Stimulated activated CD4-positive, alpha-beta T cell treated with anti-CD3 and anti-CD28 coated beads, Interleukin-4, amount 100 ng/mL, for 24 hours (primary cell): ENCODE measurements at places on chromosomes 11 and 22.

GRCh38 chr11:128610721-128611617 is 23.6 kb upstream of the ETS1 start:
- DNase-seq, result peak; percentile 54

GRCh38 chr11:58674609-58675008 is 52.1 kb downstream of the CNTF start:
- DNase-seq, result no peak

GRCh38 chr22:32218470-32218869 is 13.6 kb upstream of the RFPL2 start:
- DNase-seq, result no peak

- DNase-seq, result peak; percentile 4
These were observed 7.7 kb downstream of the BLID start for GRCh38 chr11:122108192-122108799.

GRCh38 chr11:111459506-111460270 is 52.5 kb downstream of the BTG4 start:
- DNase-seq, result no peak

DNA sequence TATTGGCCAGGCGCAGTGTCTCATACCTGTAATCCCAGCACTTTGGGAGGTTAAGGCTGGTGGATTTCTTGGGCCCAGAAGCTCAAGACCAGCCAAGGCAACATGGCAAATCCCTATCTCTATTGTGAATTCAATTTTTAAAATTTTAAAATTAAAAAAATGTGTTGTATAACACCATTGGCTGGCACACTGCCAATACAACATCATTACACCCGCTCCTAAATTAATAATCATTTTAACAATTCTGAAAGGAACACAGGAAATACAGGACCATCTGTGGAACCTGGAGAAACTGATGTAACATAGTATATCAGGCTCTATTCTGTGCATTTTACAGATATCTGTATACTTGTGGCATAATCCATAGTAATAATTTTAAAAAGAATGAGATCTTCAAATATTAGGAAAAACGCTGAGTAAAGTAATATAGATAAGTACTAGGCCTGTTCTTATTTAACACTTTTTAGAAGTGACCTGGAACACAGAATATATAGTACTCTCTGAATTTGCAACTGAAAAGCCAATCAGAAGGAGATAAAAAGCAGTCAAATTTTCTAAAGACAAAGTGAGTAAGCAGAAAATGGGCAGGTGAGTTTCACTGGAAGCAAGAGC is 124.3 kb downstream of the APOL5 start:
- DNase-seq, result no peak

GRCh38 chr11:61059260-61059752 is 43.0 kb upstream of the CD5 start:
- no peak for DNase-seq

- DNase-seq, result no peak
These were observed 5.9 kb downstream of the TREH start for GRCh38 chr11:118673361-118674081.

DNA sequence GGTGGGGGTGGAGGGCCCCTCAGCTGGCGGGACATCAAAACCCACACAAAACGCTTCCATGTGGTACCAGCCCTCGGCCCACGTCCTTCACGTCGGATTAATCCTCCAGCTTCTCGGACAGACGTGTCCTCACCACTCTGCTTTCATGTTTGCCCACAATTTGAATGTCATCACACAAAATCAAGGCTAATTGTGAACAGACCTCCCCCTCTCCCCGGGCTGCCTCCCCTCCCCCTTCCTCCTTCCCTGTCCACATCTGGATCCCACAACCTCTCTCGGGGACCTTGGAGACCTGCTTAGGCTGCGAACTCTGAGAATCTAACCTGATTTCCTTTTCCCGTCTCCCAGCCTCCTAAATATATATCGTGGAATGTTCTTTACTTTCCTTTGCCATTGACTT is 262.9 kb downstream of the MN1 start:
- DNase-seq, result no peak

- no peak for DNase-seq
These were observed 1.5 kb downstream of the TBC1D10A start for GRCh38 chr22:30325065-30325720.

DNA sequence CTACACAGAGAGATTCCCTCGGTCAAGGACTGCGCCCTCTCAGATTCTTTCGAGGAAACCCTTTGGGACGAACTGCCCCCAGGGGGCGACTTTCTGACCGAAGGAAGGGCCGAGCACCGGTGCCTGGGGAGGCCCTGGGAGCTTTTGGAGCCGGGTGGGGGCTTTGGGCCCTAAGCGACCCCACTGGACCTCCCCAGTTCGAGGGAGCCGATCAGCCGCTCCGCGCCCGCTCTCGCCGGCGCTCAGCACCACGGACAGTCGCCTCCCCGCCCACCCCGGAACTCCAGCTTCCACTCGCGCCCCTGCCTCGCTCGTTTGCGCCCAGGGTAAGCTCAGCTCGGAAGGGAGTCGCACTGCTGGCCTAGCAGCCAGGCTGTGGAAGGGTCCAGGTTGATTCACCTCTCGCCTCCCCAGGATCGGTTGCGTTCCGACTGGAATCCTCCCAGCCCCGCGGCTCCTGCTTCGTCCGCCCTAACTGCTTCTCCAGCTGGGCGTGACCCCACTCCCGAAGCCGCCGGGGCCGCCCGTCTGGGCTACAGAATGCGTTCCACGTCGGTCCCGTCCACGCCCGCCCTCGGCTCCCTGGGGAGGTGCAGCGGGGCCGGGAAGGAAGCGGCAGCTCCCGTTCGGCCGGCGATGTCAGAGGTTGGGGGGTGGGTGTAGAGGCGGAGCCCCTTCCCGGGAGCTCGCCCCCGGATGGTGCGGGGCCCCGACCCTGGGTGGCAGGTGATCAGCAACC is 428 bp downstream of the SCN3B start:
- peak; percentile 19 for DNase-seq

DNA sequence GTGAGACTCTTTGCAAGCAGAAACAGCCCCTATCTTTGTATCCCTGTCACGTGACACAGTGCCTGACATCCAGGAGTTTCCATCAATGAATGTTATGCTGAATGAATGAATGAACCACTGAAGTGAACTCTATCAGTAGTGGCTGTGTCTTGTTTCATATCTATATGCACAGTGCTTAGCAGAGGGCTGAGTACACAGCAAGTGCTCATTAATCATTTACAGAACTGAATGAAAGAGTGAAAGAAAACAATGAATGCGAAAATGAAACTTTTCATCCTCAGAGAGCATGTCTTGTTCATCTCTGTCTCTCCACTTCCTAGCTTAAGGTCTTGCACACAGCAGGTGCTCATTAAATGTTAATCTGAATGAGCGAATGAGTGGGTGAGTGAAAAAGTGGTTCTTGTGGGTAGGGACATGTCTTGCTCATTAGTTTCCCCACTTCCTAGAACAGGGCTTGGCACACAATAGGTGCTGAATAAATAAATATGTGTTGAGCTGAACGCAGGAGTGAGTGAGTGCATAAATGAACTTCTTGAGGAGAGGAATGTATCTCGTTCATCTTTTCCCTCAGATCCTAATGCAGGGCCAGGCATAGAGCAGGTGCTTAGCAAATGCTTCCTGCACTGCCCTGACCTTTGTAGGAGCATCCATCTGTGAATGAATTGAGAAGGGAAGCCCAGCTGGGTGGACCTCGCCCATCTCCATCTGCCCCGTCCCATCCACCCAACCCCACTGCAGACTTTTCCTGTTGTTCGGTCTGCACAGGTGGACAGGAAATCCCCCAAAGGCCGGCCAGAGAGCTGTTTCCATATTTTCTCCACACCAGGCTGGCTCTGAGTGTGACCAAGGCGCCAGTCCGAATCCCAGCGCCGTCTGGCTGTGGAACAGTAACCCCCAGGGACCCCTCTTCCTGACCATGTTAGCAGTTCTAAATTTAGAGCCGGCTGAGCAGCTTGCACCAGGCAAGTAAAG is 113.4 kb upstream of the CRYBB3 start:
- DNase-seq, result peak; percentile 37

- DNase-seq, result no peak
These were observed 2.9 kb upstream of the MRPL17 start for GRCh38 chr11:6686006-6686405.

- DNase-seq, result no peak
These were observed 29.1 kb downstream of the ZBED4 start for GRCh38 chr22:49882519-49883293.

DNA sequence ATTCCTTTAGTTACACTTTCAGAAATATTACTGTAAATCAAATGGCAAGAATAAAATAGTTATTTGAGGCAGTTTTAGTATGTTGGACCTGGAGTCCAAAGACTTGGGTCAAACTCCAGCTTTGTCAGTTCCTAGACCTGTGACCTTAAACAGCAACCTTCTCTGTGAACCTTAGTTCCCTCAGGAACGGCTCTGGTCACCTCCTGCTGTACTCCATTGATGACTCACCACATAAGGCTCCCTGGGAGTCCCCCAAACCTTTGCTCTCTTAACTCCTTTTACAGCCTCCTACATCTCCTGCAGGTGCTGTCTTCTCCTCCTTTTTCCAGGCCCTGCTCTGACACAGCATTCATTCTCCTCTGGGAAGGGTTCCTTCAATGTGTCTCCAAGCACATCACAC is 29.1 kb downstream of the LIMK2 start:
- DNase-seq, result no peak

GRCh38 chr11:58625826-58626460 is 3.5 kb downstream of the CNTF start:
- DNase-seq, result no peak

DNA sequence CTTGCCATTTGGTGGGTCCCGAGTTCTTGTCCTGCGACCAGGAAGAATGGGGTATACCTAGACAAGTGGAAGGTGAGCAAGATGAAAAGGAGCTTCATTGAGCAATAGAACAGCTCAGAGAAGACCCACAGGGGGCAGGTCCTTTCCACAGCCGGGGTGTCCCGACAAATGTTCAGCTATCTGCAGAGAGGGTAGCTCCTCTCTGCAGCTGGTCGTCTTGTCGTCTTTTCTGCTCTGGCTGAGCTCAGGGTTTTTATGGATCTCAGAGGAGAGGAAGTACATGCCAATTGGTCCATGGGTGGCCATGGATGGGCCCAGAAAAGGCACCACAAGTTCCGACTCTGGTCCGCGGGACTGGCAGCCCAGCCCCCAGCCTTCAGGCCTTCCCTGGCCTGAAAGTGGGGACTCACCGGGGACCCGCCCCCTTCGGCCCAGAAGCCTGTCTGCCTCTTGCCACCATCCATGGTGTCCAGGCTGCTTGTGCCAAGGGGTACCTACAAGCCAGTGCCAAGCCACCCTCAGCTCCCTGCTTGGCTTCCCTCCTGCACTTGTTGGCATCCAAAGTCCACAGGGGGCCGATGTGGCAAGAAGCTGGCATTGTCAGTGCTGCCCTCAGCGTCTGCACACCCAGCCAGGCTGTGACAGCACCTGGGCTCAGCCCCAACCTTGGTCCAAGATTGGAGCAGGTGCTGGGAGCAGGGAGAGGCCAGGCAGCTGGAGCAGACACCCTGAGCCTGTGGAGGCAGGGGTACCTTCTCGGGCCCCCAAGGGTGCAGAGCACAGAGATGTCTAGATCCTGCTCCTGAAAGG is 438.9 kb downstream of the TBC1D22A start:
- DNase-seq, result peak; percentile 2

- DNase-seq, result no peak
These were observed 177.9 kb downstream of the ETS1 start for GRCh38 chr11:128409476-128409875.

DNA sequence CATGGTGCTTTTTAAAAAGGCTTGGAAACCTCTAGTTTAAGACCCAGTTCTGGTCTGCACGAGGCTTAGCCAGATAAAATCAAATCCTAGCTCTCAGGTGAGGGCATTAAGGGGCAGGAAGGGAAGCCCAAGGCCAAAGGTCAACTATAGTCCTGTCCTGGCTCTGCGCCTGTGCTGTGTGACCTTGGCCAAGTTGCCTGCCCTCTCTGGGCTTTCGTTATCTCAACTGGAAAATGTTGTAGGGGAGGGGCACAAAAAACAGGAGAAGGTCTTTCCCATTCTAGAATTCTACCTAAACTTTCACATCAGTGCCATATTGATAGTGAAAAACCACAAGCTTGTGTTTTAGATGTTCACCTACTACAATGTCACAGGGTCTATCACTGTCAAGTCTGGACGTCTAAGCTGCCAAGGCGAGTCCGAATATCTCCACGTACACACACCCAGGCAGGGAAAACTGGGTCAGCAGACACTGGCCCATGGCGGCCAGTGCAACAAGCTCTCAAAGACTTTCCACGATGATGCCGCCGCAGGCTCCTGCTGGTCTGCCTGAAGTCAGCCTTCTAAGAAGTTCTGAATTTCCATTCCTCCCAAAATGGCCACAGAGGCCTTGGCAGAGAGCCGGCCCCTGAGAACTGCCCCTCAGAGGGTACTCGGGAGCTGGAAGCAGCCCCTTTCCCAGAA is 18.0 kb downstream of the MN1 start:
- DNase-seq, result no peak

GRCh38 chr11:3631331-3631730 is 10.5 kb downstream of the ART5 start:
- no peak for DNase-seq

GRCh38 chr11:106389101-106389500 is 311.6 kb downstream of the AASDHPPT start:
- DNase-seq, result no peak

GRCh38 chr11:99601179-99601578 is 580.4 kb downstream of the CNTN5 start:
- no peak for DNase-seq

DNA sequence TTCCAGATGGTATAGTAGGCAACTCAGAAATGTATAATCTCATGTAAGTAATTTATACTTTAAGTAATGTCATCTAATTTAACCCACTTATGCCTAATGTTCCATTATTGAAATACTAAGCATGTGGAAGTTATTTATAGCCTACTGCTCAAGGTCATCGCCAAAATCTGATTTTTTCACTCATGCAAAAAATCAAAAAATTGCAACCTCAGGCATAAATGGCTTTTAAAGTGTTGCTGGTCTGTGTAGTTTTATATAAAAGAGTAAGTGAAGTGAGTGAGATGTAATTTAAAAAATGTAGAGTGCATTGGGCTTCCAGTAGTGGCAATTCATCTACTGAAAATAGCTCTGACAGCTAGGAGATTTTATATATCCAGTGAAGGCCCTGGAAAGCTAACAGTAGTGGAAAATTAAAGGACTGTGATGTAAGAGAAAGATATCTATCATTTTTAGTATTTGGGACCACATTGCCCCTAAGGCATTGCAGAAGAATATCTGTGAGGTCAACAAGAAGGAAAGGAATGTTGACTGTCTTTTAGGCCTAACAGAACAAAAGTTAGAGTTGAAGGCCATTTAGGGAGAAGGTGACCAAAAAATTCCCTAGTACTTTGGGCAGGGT is 624.5 kb upstream of the CHORDC1 start:
- no peak for DNase-seq

GRCh38 chr11:32198053-32198452 is 107.2 kb downstream of the RCN1 start:
- no peak for DNase-seq

GRCh38 chr22:29670626-29671025 is 49.2 kb upstream of the CABP7 start:
- no peak for DNase-seq

DNA sequence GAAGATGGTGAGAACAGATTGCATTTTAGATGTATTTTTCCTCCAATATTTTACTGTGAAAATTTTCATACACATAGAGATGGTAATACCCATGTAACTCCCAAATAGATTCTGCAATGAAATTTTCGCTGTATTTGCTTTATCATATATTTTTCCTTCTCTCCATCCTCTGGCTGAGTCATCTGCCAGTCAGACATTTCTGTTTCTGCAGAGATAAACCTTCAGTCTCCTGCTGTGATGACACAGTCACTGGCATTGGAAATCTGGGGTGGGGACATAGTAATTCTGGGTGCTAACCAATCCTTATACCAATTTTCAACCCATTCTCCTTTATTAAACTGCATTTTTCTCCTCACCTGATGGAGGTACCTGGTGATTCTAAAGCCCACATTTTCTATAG is 33.7 kb downstream of the SVIP start:
- DNase-seq, result no peak
